Fibroblast of lung (primary cell): ENCODE measurements at places on chromosomes 3 and 15.

DNA sequence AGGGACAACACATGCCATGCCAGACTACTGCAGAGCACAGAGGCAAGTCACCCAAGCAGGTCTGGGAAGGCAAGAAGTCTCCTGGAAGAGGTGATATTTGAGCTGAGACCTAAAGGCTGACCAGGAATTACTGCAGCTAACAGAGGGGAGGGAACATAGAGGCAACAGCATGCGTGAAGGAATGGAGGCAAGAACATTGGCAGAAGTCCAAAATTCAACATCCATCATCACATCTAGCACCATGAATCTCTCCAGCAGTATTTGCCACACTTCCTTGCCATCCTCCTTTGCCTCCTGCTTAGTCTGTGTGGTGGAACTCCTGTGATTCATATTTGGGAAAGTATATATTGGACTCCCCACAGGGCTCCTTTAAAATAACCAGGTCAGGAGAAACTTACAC lies 870 bp upstream of the TSEN2 start:
- DNase-seq = peak; percentile 42

DNA sequence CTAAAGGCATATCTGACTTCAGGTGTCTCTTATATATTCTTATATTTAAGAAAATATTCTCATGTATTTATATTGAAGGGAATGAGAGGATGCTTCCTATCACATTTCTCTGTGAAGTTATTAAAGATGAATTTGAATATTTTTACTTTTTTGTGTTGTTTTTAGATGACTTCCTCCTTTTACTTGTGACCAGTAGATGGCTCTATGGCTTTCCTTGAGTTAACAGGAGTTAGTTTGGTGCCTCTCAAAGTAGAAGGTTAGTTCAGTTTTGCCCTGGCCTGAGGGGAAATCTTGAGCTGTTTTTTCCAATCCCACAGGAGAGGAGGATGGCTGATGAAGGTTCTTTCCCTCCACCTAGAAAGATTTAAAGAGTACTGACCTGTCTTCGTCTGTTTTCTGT lies 80.7 kb downstream of the SQOR start:
- no peak for DNase-seq

DNA sequence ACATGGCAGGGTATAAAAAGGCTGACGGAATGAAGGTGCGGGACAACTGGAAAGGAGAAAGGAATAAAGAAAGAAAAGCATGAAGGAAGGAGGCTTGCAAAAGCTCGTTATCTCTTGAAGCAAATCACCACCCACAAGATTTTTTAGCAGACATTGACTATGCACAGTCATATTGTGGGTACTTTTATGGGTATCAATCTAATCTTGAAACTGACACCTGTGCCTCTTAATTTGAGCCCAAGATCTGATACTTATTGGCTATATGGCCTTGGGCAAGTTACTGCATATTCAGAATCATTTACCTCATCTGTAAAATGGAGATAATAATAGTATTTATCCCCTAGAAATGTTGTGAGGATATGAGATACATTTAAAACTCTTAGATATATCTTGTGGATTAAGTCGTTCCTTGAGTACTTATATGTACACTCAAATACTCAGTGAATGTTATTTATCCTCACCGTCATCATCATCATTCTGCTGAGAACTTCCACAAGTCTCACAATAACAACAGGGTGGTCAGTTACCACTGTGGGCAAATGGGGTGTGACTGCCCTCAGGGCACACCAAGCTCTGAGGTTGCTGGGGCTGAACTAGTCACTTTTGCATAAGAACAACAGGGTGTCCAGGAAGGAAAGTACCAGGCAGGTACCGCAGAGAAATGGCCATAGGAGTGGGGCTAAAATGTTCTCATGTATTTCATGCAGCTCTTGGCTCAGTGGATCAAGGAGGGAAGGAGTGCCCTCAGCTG lies 266.1 kb downstream of the SLC9A9 start:
- DNase-seq = no peak

DNA sequence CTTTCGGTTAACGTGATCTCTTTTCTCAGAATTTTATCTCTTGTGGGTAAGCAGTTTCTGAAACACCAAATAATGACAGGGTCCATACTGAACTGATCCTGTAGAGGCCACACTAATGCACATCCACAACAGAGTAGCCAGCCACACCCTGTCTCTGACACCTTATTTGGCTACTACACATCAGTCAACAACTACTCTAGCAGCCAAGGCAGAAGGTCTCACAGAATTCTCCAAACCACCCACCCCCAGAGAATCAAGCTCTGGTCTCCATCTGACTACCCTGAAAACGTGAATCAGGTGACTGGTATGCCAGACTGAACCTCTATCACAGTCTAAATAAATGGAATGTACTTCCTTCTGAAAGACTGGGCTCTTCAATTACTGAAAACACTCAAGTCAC lies 38.0 kb downstream of the EDC3 start:
- DNase-seq = no peak

GRCh38 chr15:77034695-77035489 lies 36.0 kb downstream of the TSPAN3 start:
- no peak for DNase-seq

DNA sequence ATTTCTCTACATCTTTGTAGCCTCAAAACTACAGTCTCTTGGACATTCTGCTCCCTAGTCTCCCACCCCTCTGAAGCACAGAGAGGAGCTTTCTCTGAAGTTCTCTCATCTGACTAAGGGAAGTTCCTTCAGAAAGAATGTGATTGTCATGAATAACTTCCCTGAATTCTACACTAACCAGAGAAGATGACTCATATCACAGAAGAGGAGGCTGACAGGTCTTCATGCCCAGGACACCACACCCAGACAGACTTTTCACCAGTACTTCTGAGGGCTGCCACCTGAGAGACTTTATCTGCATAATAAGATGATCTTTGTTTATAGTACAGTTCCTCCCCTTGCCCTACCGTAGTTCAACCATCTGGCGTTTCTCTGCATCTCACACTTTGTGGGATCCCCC lies 52.8 kb downstream of the CDIN1 start:
- peak; percentile 35 for DNase-seq

DNA sequence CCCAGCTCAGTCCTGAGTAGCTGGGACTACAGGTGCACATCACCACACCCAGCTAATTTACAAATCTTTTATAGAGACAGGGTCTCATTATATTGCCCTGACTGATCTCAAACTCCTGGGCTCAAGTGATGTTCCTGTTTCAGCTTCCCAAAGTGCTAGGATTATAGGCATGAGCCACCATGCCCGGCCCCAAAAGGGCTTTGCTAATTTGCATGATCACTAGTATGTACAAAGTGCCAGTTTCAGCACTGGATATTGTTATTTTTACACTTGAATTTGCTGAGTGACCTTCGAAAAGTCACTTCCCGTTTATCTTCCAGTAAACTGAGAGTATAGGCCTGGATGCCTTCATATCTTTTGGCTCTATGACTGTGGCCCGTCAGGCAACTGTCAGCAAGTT lies 12.2 kb downstream of the CLN6 start:
- no peak for DNase-seq

DNA sequence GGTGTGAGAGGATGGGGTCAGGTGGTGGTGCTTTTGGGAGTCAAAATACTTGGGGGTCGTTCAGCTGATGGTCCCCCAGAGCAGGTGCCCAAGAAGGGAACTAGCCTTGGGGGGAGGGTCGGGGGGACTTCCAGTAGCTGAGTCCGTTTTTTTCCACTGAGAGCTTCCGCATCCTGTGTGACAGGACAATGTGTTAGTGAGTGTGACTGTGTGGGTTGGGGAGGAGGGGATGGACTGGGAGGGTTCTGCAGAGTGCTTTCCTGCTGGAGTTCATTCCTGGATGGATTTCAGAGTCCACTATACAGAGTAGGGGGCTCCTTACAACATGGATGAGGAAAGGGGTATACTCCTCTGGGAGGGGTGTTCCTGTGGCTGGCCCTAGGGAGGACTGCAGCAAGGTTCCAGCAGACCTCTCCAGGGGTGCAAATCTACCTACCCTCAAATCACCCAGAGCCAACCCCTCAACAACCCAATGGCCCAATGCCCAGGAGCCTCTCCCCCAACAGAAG lies 601 bp upstream of the HYAL2 start:
- DNase-seq = no peak

DNA sequence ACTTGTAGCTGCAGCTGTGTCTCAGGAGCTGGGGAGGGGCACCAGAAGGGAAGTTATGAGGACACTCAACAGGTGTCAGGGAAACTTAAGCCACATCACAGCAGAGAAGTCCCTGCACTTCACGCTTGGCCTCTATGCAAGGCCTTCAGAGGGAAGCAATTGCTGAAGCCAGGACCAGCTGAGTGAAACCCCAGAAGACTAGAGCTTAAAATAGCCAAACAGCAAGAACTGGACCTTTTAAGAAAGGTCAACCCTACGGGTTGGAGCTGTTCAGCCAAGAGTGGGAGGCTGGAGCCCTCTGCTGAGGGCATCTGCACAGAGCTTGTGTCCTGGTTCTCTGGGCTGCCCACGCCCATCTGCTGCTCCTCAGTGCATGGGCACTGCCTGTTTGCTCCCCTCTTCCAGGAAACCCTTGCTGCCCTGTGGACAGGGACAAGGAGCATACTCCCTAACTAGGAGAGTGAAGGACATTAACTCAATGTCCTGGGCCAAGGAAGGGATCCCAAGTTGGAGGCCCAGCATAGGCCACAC lies 3.9 kb upstream of the GRAMD2A start:
- DNase-seq = no peak

- DNase-seq = no peak
These were observed 25.4 kb downstream of the IFT80 start for GRCh38 chr3:160373655-160374054.

DNA sequence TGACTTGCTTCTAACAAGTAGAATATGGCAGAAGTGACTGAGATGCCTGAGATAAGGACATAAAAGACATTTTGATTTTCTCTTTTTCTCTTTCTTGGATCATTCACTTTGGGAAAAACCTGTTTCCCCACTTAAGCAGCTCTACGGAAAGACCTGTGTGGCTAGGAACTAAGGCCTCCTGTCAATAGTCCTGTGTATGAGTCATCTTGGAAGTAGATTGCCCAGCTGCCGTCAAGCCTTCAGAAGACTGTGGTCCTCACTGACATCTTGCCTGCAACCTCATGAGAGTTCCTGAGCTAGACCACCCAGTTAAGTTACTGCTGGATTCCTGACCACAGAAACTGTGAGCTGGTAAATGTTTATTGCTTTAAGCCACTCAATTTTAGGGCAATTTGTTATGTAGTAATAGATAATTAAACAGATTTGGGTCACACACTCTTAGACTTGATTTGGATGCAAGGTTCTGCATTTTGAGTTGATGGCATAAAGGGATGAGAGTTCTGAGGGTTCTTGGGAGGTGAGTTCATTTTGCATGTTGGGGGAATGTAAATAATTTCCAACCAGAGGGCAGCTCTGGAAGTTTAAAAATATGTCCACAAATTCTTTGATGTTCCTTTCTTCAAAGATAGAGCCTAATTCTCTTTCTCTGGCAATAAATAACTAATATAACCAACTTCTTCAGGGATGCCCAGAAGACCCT lies 229.2 kb downstream of the SQOR start:
- DNase-seq = no peak

DNA sequence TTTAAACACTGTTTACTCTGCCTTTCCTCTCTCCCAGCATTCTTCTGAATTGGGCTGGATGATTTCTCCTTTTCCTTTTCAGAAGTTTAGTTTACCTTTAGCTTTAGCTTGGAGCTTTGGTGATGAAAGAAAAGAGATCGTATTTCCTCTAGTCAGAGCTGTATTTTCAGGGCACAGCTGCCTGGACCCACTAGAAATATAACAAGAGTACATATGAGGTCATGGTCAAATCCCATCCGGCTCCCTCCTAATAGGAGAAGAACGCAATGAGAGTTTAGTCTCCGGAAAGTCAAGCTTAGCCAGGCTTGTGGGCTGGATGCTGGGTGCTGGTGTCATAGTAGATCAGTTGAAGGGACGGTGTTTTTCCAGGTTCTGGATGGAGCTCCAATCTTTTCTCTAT lies 177.1 kb upstream of the PFN2 start:
- DNase-seq = peak; percentile 94

GRCh38 chr15:34275721-34276120 lies 50.9 kb downstream of the EMC4 start:
- no peak for DNase-seq

DNA sequence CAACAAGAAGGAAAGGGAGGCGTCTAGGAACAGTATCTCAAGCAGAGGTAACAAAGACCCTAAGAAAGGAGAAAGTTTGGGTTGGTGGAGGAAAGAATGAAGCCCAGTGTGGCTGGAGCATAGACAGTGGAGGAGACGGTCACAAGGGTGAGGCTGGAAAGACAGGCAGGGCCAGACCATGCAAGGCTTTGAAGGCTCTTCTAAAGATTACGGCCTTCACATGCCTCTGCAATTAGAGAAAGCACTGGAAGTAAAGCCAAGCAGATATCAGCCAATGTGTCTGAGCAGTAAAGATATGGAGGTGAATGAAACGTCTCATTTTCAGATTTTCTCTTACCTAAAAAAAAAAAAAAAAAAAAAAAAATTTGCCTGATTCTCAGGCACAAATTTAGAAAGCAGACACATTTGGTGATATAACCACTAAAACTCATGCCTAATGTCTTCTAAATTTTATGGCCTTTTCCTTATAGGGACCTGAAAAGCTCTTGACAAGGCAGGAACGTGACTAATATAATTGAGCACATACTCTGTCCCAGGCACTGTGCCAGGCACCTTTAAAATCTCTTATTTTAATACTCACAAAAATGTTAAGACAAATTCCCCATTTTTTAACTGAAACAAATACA lies 184.1 kb downstream of the MECOM start:
- no peak for DNase-seq

- no peak for DNase-seq
These were observed 119.5 kb downstream of the CCNL1 start for GRCh38 chr3:157040456-157040855.

- DNase-seq = no peak
These were observed 67.6 kb downstream of the IGF1R start for GRCh38 chr15:98715890-98716443.

GRCh38 chr3:15781637-15782402 lies 16.0 kb downstream of the ANKRD28 start:
- no peak for DNase-seq

DNA sequence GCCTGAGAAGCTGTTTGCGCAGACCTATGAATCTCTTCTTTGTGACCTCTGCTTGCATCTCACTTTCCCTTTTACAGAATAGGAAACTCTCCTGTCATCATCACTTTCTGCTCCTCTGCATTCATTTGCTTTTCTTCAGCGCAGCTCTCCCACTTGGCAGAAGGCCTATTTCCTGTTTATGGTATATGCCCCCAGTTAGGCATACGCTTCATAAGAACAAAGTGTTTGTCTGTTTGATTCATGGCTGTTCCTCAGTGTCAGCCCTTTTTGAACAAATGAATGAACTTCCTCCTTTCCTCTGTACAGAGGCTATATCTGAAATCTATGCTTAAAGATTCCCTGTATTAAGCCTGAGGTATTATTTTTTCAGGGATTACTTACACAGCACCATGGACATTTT lies 1216.9 kb upstream of the GBE1 start:
- DNase-seq = no peak

GRCh38 chr3:29226706-29227105 lies 54.2 kb upstream of the RBMS3 start:
- peak; percentile 22 for DNase-seq

DNA sequence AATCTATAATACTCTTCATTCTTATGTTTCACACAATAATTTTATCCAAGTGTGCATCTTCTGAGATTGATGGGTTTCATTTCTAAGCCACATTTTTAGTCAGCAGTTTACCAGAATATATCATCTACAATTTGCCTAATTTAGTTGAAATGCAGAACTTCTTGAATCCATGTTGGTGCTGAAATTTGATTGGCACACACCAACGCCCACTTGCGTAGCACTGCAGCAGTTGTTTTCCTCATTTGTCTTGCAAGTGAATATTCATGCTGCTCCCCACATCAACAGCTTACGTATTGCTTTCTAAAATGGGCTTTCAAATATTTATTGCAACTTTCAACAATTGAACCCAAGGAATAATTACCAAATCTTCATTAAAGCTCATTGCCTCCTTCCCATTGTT lies 87.8 kb upstream of the CTDSPL start:
- DNase-seq = no peak

- DNase-seq = no peak
These were observed 234.5 kb upstream of the GOLGA6L4 start for GRCh38 chr15:84001037-84001436.
